ENCODE measurements at places on chromosomes 12 and 14.

GRCh38 chr14:90168425-90169105, 87.8 kb upstream of the PSMC1 start:
- DNase-seq = no peak

- DNase-seq = no peak
Measured at GRCh38 chr14:105500036-105500725, 9.1 kb downstream of the TEDC1 start.

DNA sequence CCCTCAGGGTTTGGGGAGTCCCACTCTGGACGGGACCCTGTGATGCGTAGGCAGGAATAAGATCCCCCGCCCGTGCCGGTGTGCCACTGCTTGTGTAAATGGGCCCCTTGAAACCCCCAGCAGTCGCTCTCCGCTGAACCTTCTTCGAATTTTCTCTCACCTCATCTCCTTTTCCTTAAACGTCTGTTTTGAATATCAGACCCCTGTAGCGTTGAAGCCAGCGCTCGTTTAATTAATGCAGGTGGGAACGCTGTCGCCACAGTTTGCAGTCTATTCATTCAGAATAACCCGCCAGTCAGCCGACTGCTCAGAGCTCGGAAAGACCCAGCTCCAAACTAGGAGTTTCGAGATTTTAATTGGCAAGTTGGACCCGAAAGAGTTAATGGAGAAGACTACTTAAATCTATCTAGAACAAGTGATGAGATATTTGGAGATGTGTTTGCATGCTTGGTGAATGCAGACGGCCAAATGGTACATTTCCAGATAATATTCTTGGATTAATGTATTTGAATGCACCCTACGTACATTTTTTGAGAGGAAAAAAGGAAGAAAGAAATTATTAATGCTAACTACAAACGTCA, 739 bp upstream of the PPP2R5E start:
- no peak for DNase-seq

- DNase-seq = no peak
Measured at GRCh38 chr12:18277196-18277595, 15.9 kb downstream of the PIK3C2G start.

DNA sequence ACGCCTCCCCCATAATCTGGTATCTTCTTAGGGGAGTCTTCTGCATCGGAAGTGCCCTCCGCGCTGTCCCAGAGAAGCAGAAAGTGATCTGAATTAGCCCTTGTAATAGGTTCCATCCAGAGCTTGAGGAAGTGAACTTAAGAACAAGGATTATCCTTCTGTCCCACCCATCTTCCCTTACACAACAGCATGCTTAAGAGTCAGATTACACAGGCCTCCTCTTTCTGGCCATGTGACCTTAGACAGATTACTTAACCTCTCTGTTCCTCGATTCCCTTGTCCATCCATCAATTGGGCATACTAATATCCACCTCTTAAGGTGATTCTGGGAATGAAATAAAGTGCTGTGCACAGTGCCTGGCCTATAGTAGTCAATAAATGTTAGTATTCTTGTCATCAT, 11.4 kb downstream of the CABP1 start:
- DNase-seq = no peak

- DNase-seq = no peak
Measured at GRCh38 chr12:84813780-84814663, 98.6 kb downstream of the SLC6A15 start.

GRCh38 chr12:53073881-53074280, 5.3 kb downstream of the SPRYD3 start:
- DNase-seq = no peak

Data from iPS DF 19.7 (cell line).